ENCODE measurements at places on chromosomes 4 and X.

DNA sequence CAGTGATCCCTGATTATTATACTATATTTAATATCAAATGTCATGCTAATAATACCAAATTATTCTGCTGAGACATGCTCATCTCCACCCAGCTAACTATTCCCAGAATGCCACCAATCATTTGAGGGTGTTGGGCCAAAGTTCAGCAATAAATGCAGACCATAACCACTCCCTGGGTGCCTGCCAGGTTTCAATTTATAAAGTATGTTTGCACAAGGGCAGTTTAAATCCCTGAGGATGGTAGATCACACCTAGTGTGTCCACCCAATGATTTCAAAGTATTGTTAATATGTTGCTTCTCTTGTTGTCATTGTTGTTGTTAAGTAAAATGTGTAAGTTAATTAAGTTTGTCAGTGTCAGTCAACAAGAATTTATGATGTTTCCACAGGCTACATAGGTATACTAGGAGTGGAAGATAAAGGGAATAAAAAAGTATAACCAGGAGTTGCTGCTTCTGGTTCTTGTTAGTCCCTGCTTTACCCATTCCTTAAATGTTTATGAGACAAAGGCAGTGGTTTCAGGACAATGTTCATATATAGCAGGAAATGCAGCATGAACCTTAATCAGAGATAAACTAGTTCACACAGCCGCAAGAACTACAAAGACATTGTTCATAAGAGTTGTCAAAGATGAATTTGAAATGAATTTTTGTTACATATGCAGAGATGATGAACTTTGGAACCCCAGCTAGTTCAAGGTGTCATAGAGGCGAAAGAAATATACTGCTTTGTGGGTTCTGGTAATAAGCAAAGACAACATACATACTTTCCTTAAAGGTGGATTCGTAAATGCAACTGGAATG, 25.5 kb downstream of the HPGD start:
- DNase-seq, result no peak

- DNase-seq, result no peak
Measured at GRCh38 chr4:12724510-12724909, 759.6 kb downstream of the RAB28 start.

GRCh38 chr4:145047151-145047550, 50.8 kb downstream of the ANAPC10 start:
- DNase-seq, result no peak

DNA sequence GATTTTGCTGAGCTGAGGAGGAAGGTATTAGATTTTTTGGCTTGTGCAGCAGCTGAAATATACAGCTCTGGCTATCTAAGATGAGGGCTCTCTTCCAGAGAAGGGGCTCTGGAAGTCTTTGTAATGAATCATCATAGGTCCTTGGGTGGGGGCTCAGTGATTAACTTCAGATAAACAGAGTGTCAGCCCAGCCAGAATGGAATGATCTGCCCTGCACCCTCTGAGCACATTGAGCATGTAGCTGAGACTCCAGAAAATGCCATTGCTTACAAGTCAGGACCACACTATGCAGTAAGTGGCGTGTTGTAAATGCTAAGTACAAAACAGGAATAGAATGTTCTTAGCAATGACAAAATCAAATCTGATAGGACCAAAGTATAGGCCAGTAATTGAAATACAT, 836.0 kb downstream of the PDHA2 start:
- DNase-seq, result no peak

DNA sequence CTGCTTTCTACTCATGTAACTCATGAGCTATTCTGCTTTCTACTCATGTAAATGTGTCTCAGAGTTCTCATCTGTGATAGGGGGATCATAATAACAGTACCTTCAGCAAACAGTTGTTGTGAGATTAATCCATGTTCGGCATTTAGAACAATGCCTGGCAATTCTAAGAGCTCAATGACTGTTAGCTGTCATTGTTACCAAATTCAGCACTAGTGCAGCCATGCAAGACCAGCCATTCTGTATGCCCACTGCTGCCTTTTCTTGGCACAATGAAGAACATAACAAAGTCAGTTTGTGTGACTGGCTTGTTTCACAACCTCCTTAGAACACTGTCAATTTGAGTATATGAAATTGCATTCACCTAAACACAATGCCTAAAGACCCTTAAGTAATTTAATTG, 163.2 kb downstream of the ANK2 start:
- no peak for DNase-seq

DNA sequence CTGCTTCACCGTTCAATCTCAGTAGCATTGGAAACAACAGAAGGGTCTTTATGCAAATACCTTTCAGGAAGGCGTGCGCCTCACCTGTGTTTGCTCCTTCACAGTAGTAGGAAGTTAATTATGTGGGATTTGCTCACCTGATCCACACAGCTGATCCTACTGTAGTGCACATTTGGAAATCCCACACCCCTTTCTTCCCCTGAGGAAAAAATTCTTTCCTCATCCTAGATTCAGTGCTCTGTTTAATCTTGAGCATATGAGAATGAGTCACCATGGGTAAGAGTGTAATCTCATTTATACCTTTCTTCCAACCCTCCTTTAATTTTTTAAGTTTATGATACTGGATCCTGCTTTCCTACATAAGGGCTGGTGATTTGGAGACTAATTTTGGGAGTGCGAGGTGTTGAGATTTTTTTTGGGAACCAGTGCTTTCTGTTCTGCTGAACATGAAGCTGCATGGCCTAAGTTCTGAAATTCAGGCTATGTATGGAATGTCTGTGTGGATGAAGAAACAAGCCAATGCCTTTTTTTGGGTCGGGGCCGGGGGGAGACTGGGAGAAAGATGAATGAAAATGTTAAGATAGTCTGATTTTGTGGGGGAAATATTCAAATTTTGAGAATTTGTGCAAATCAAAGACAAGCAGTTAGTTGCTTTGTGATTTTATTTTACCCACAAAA, 19.0 kb downstream of the GAB1 start:
- DNase-seq, result no peak

DNA sequence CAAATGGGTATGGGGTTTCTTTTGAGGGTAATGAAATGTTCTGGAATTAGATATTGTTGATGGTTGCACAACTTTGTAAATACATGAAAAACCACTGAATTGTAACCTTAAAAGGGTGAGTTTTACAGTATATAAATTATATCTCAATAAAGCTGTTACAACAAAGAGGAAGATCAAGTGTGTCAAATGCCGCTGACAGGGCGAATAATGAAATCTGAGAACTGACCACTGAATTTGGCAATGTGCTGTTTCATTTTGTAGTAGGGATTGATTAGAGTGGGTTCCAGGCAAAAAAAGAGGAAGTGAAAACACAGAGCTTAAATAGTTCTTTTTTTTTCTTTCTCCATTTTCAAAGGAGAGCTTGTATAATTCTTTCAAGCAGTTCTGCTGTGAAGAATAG, 161.1 kb upstream of the NAP1L5 start:
- no peak for DNase-seq

DNA sequence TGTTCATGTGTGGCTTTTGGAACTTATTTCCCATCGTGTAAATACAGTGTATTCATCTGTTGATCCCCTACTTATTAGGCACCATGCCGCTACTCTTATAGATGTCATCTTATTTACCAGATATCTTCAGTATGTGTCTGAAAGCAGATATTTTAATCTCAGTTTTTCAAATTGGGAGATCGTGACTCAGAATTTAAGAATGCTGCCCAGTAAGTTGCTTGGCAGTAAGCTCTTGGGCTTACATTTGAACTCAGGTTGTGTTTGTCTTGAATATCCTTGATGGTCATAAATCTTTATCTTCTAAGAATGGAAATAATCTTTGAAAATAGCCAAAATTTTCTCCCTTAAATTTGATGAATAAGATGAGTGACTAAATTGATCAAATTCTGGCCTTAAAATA, 45.9 kb upstream of the RPA4 start:
- no peak for DNase-seq

GRCh38 chrX:154649503-154650220, 3.7 kb downstream of the CTAG2 start:
- no peak for DNase-seq

DNA sequence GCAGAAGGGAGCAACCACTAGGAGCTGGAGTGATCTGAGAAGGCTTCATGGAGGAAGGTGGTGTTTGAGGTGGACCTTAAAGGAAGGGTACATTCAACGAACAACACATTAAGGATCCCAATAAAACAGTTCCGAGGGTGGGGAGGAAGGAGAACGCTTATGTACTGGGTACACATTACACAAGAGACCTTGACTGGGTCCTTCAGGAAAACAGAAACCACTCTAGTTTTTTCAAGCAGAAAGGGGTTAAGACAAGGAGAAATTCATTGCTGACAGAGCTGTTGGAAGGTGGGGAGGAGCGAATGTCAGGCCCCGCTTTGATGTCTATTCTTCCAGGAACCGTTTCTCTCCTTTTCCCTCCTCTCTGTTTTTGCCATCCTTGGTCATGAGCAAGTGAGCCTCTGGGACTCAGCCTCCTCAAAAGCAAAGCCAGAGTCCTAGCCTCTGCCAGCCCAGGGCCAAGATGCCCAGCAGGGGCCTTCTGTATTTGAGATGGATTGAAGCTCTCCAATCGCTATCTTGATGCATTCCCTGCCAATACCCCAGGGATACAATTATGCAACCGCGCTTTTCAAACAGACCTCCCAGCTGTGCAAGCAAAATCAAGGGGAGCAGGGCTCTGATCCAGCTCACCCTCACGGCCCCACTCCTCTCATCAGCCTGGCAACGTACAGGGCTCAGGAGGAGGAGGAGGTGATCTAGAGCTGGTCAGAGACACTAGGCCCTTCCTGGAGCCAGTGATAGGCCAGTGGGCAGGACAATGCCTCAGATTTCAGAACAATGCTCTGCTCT, 48.4 kb downstream of the ZBTB49 start:
- DNase-seq, result no peak

DNA sequence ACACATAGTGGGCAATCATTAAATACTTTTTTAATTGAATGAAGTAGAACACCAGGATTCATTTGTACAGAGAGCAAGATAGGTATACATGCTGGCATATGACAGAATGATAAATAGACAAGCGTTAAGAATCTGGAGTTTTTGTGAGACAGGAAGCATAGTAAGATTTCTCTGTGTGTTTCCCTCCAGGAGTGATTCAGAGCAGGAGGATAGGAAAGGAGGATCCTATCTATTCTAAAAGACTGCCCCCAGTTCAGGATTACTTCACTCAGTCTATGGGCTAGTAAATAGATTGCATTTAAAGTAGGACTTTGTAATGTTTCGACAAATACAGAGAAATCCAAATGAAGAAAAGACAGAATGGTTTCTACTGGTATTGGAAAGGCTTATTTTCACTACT, 423.7 kb downstream of the PDGFC start:
- no peak for DNase-seq

DNA sequence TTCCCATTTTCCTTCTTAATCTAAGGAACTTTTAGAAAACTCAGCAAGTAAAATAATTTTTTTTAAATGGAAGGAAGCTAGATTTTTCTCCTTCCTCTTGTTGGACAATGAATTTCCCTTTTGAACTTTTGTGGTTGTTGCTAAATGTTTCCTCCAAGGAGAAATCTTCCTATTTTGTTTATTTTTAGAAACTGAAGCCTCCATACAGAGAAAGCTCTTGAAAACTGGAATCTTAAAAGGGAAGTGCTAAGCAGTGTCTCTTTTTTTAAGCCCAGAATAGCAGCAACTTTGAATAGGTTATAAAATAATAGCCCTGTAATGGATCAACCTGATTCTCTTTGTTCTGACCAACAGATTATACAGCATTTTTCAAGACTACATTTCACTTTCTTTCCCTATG, 15.1 kb upstream of the DCLK2 start:
- no peak for DNase-seq

GRCh38 chrX:124280294-124280902, 52.1 kb upstream of the TEX13D start:
- DNase-seq, result no peak

DNA sequence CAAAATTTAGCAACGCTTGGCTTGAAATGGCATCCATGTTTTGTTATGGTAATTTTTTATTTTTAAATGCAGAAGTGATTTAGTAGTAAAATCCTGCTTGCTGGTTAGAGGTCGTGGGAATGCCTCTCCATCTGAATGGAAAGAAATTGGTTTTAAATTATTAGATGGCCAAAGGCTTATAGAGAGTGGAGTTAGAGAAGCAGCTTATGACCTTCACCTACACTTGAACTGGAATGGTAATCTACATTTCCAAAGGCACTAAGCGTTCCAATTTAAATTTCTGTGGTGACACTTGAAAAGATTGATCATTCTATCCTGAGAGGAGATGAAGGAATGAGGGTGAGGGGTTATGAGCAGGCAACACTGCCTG, 280.7 kb downstream of the RAPGEF2 start:
- no peak for DNase-seq

- DNase-seq, result no peak
Measured at GRCh38 chr4:165663411-165663810, 209.6 kb upstream of the TLL1 start.

- no peak for DNase-seq
Measured at GRCh38 chrX:27619975-27620374, 29.8 kb downstream of the DCAF8L2 start.

DNA sequence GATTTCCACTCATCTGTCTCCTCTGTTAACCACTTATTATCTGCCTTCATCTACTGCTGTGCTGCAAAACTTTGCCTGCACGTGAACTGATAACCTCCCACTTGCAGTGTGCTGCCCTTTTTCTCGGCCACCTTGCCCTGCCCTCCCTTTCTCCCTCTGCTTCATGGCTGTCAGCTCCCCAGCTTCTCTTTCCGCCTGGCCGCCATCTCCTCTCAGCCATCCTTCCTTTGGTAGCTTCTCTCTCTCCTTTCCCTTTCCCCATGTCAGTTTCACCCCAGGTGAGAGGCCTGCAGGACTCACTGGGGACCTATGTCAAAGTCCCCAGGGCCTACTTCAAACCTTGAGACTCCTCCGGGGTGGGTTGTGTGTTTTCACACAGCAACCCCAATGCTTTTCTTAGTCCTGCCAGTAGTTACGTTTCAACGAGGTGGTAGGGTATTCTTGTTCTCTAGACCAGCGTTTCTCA, 6.6 kb downstream of the MSL3 start:
- DNase-seq, result no peak

- DNase-seq, result no peak
Measured at GRCh38 chr4:150217192-150217591, 138.9 kb downstream of the DCLK2 start.

GRCh38 chr4:148017801-148018200, 285.9 kb downstream of the ARHGAP10 start:
- no peak for DNase-seq

DNA sequence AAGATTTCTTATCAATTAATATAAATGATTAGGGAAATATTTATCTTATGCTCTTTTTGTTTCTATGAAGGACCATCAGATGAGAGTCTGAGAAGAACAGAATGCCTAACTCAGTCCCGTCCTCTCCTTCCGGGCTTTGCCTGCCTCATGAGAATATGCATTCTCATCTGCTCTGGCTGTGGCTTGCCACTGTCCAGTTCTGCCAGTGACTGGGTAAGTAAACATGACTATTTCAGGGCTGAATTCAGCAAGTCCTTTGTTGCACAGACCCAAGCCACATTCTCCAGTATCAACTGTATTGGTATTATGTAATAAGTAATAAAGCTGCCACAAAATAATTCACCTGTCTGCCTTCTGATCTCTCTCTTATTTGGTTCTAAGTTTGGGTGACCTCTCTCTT, 110.7 kb downstream of the WDFY3 start:
- no peak for DNase-seq

- DNase-seq, result no peak
Measured at GRCh38 chr4:159290321-159291030, 187.6 kb downstream of the RAPGEF2 start.

- DNase-seq, result no peak
Measured at GRCh38 chr4:180134091-180134866, 2108.9 kb upstream of the TENM3 start.

Data from stimulated activated CD8-positive, alpha-beta memory T cell treated with anti-CD3 and anti-CD28 coated beads, Interleukin-15, amount 100 ng/mL, for 24 hours (primary cell).